ENCODE measurements at places on chromosomes 4 and X.

- DNase-seq = no peak
These were observed 13.5 kb downstream of the MAOB start for GRCh38 chrX:43868791-43869190.

GRCh38 chrX:103464072-103464773 lies 55.1 kb downstream of the RAB40A start:
- peak; percentile 15 for DNase-seq

GRCh38 chrX:49710744-49711319 lies 15.0 kb upstream of the PAGE1 start:
- DNase-seq = no peak

- DNase-seq = no peak
These were observed 2.6 kb upstream of the VSIG4 start for GRCh38 chrX:66042307-66043077.

- DNase-seq = no peak
These were observed 17.4 kb downstream of the GSPT2 start for GRCh38 chrX:51760657-51761056.

DNA sequence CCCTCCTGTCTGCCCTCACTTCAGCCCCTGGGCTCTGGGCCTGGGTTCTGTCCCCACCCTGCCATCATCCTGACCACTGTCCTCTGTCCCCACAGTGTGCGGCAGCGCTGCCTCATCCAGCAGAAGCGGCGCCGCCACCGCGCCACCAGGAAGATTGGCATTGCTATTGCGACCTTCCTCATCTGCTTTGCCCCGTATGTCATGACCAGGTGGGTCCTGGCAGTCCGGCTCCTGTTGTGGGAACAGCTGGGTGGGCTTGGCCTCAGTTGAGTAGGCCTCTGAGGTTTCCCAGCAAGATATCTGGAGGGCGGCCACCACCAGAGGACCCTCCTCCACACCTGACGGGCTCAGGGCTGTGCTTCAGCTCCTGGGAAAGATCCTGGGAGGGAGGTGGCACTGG lies 2.2 kb downstream of the GPR78 start:
- DNase-seq = no peak

- DNase-seq = no peak
These were observed 19.0 kb upstream of the NHS start for GRCh38 chrX:17355976-17356375.

- DNase-seq = no peak
These were observed 1.4 kb upstream of the PHKA1 start for GRCh38 chrX:72715546-72715945.

GRCh38 chrX:78945186-78945912 lies at the start of gene P2RY10:
TSS of gene P2RY10 (plus strand) at chrX:78945391. CDS start at chrX:78960521, 15,130 bp downstream.
- peak; percentile 83 for DNase-seq

GRCh38 chr4:23970201-23970850 lies 80.5 kb upstream of the PPARGC1A start:
- DNase-seq = no peak

DNA sequence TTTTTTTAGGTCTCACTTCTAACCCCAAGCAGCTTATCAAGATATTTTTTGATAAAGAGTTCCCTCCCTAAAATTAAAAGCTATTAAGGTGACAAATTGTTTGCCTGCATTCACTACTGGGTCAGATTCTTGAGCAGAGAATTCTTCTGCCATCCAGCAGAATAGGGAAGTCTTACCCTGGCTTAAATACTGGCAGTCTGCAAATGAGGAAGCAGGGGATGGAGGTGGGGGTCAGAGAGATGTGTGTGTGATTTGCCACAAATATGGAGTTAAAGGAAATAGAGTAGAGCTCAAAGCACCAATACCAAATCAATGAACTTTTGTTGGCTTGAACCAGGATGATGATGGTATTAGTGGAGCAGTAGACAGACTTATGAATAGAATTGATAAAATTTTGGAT lies 122.2 kb downstream of the ANXA5 start:
- DNase-seq = no peak

- DNase-seq = peak; percentile 37
These were observed 195.2 kb upstream of the STK26 start for GRCh38 chrX:131827935-131828334.

DNA sequence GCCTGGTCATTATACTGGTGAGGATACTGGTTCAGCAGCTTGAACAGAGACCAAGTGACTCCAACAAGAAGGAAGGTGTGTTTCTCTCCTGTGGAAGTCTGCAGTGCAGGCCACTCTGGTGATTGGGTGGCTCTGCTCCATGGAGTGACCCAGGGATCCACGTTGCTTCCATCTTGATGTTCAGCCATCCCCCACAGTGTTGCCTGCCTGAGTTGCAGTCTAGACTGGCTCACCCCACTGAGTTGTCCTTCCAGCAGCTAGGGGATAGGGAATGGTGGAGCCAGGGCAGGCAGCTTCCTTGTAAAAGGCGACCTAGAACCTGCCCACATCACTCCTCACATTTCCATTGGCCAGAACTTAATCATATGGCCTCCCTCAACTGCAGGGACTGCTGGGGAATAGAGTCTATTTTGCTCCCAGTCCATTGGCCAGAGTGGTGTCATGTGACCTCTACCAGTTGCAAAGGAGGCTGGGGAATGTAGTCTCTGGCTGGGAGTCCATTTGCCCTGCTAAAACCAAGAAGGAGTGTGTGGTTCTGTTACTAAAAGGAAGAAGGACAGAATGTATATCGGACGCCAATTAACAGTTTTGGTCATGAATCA lies 8.0 kb downstream of the MAN2B2 start:
- no peak for DNase-seq

GRCh38 chr4:124899997-124900396 lies 187.5 kb upstream of the ANKRD50 start:
- DNase-seq = no peak

GRCh38 chr4:4299006-4299405 lies 9.0 kb downstream of the ZBTB49 start:
- DNase-seq = no peak

DNA sequence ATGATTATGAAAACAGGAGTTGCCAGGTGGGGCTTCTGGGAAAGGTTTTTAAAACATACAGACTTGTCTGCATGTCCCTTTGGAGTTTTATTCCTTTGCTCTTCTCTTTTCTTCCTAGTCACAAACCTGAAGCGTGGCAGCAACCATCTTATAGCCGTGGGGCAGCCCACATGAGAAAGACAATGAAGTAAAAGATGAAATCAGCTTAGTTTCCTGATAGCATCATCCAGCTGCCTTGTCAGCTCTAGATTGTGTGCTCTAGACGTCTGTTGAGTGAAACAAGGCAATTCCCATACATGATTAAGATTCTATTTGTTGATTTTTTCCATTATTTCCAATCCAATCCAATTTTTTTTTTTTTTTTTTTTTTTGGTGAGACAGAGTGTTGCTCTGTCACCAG lies 68.9 kb downstream of the ELOVL6 start:
- DNase-seq = no peak

DNA sequence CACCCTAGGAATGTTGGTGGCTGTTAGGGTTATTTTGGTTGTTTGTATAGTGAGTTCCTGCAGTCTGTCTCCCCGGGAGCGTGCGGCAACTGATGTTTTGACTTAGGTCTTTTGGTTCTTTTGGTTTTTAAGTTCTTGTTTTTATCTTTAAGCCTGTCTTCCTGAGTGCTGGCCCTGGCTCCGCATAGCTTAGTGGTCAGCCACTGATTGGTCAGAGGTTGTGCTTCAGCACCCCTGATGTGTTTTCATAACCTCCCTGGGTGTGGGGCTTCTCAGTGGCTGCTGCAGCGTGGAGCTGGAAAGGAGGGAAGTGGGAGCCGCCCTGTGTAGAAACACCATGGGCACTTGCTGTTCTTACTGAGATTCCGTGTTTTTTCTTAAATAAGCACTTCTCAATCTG lies 5.1 kb downstream of the PIGG start:
- no peak for DNase-seq

GRCh38 chrX:12975991-12976558 lies 1.2 kb downstream of the TMSB4X start:
- peak; percentile 60 for DNase-seq

- no peak for DNase-seq
These were observed 543.0 kb downstream of the SPRY1 start for GRCh38 chr4:123939621-123940020.

DNA sequence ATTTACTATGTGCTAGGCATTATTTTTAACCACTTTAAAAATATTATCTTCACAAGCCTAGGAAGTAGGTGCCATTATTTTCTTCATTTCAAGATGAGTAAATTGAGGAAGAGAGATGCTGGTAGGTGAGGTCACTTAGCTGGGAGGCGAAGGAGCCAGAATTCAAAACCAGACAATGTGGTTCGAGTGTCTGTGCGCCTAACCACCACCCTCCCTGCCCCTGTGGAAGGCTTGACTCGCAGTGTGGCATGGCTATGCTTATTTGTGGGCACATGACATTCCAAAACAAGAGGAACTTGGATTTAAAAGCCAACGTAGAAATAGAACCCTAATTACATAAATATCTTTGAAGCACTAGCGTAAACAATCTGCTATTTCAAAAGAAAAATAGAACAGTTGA lies 226.6 kb upstream of the PITX2 start:
- no peak for DNase-seq

GRCh38 chr4:182874304-182874751 lies 42.9 kb downstream of the DCTD start:
- no peak for DNase-seq

- peak; percentile 70 for DNase-seq
These were observed 9.8 kb upstream of the ANXA5 start for GRCh38 chr4:121706595-121707021.

- peak; percentile 65 for DNase-seq
These were observed 9.9 kb upstream of the AKAP14 start for GRCh38 chrX:119885554-119886428.

GRCh38 chr4:29588617-29589016 lies 1131.6 kb upstream of the PCDH7 start:
- no peak for DNase-seq

DNA sequence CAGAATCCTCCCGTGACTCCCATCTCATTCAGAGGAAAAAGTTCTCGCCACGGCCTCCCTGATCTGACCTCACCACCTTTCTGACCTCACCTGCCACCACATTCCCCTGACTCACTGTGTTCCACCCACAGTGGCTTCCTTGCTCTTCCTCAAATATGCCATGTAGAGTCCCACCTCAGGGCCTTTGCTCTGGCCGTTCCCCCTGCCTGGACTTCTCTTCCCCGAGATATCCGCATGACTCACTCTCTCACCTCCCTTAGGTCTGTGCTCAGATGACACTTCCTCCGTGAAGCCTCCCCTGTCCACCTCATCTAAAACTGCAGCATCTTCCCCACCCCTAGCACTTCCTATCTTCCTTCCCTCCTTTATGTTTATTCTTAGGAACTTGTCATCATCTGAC lies 7.2 kb upstream of the TSPYL2 start:
- no peak for DNase-seq

DNA sequence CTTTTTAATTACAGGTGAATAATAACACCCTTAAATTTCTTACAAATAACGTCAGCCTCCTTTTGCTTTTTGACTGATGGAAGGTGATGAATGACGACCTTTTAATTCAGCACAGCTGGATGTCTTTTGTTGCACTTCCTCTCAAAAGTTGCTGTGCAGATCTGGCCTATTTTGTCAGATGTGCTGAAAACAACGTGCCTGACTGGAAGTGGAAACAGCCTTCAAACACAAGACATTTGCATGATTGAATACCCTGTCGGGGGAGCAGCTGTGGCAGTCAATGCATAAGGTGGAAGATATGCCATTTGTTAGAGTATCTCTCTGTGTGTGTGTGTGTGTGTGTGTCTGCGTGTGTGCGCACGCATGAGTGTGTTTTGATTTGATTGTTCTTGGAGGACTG lies 579.7 kb downstream of the SPRY1 start:
- no peak for DNase-seq

DNA sequence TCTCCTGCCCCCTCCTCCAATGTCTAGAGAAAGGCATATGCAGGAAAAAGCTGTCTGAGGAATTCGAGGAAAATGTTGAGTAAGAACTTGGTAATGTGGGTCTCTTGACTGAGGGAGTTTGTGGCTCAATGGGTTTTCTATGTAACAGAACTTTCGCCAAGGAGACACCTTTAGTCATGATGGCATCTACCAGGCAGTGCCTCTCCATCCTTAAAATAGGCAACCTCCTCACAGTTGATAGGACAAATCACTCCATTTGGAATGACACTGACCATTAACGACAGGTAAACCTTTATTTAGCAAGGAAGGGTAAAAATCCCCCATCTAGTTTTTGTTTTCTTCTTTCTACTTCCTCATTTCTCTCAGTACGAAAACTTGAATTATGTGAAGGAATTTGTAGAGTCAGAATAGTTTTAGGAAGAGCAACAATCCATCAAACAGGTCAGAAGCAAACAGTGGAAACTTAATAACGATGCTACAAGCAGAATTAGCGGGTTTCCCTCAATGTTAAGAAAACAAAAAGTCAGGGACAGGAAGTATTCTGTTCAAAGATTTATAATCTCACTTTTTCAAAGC lies 2.7 kb downstream of the GSX2 start:
- no peak for DNase-seq

DNA sequence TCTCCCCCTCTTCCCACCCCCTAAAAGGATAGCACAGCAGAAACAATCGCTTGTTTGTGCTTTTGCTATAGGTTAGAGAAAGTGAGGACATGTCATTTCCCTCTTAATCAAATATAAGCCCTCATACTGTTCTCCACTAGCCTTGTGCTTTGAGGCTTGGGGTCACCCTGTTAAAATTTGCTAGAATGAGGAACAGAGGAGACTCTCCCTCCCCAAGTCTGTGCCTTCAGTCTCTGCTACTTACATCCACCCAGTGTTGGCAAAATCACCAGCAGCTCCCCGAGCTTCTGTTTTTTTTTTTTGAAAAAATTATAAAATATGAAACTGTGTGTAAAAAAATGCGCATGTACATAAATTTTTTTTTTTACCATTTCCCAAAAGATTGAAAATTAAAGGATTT lies 19.3 kb downstream of the KLF3 start:
- DNase-seq = no peak

DNA sequence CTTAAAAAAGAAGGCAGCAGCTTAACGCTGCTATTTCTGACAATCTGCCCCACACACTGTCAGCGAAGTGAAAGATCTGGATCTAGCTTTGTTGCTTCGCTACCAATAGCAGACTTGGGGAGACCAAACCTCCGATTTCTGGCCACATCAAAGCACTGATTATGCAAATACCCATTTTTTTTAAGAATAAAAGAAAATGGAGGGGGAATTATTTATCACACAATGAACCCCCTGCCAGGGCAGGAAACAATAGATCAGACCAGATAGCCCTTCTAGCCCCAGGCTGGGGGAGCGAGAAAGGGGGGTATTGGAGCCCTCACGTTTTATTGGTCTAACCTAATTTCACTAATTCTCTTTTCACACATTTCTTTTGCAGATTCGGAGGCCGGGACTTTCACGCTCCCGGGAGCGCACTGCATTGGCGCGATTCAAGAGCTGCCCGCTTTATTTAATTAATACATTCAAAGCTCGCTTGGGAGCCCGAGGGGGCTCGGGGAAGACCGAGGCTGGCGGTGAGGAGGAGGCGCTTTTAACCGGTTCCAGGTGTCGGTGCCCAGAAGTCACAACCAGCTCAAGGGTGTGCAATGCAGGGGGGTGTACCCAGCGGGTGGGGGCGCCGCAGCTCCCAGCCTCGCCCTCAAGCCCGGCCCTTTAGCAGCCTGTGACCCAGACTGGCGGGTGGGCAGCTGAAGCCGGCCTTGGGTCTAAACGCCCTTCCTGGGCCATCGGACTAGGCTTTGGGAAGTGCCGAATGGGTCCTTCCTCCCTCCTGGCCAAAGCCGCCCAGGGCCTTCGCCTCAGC lies 5.5 kb downstream of the NEUROG2 start:
- DNase-seq = no peak

- no peak for DNase-seq
These were observed 26.8 kb upstream of the DUSP21 start for GRCh38 chrX:44817029-44817428.

- DNase-seq = no peak
These were observed 98.0 kb downstream of the CXCL13 start for GRCh38 chr4:77703666-77704065.

- no peak for DNase-seq
These were observed 165.0 kb downstream of the GALNTL6 start for GRCh38 chr4:171978216-171978615.

- DNase-seq = no peak
These were observed 25.5 kb upstream of the UVSSA start for GRCh38 chr4:1321486-1321885.

Measured in CD4-positive, alpha-beta T cell treated with Interleukin-4 for 4 hours (primary cell).